ENCODE measurements at places on chromosomes 13 and 19. TPM values are rescaled to one million over a fixed set of nuclear protein-coding genes. Genes with fewer than 3 reads are reported as not detected.

The LRRC8E gene
- 1.1 TPM for total RNA-seq

The KRTDAP gene
- total RNA-seq = not detected

The NOTCH3 gene
- total RNA-seq = 0.89 TPM

The RNF225 gene
- total RNA-seq = not detected

The ZNF221 gene
- 4.4 TPM for total RNA-seq

The SIAH3 gene
- not detected for total RNA-seq

The SHISA7 gene
- total RNA-seq = not detected

The CGB8 gene
- not detected for total RNA-seq

The COMMD6 gene
- 45.7 TPM for total RNA-seq

The FFAR2 gene
- total RNA-seq = not detected

The PRSS57 gene
- total RNA-seq = not detected

The MVB12A gene
- 41.7 TPM for total RNA-seq

The ZNF616 gene
- 5.4 TPM for total RNA-seq

The C1QTNF9B gene
- total RNA-seq = not detected

The GADD45GIP1 gene
- total RNA-seq = 24.0 TPM

The VSTM1 gene
- total RNA-seq = not detected

The PCDH20 gene
- total RNA-seq = not detected

The ACTMAP gene
- 0.76 TPM for total RNA-seq

The SMIM24 gene
- total RNA-seq = not detected

The NLRP5 gene
- total RNA-seq = not detected

The TTYH1 gene
- total RNA-seq = under 0.01 TPM

The CEACAM16 gene
- not detected for total RNA-seq

The ZNF737 gene
- 7.8 TPM for total RNA-seq

The TLE6 gene
- 0.90 TPM for total RNA-seq

The FGF22 gene
- not detected for total RNA-seq

The TRPC4 gene
- not detected for total RNA-seq

The TRMT1 gene
- 20.3 TPM for total RNA-seq

The IRGC gene
- not detected for total RNA-seq

The NAA16 gene
- 4.4 TPM for total RNA-seq

The MTUS2 gene
- total RNA-seq = not detected

The MYPOP gene
- 0.64 TPM for total RNA-seq

The AMER2 gene
- total RNA-seq = not detected

The RFXAP gene
- total RNA-seq = 1.3 TPM

The IGLON5 gene
- total RNA-seq = not detected

The ZNF570 gene
- total RNA-seq = 4.6 TPM

The LRRC4B gene
- not detected for total RNA-seq

The CERS1 gene
- 5.1 TPM for total RNA-seq

The ZNF665 gene
- 1.9 TPM for total RNA-seq

The IGFL4 gene
- total RNA-seq = not detected

The TNNT1 gene
- total RNA-seq = 0.51 TPM

The USHBP1 gene
- 20.9 TPM for total RNA-seq

The N4BP2L1 gene
- total RNA-seq = 10.4 TPM

The ATP1A3 gene
- total RNA-seq = under 0.01 TPM

The MAU2 gene
- total RNA-seq = 38.2 TPM

The THSD1 gene
- 41.3 TPM for total RNA-seq

The TGFBR3L gene
- 0.26 TPM for total RNA-seq

The TEX26 gene
- total RNA-seq = not detected

The KLK4 gene
- total RNA-seq = not detected

The SIGLECL1 gene
- not detected for total RNA-seq

The CEBPA gene
- total RNA-seq = 0.13 TPM

The COL4A1 gene
- 1,098 TPM for total RNA-seq

The ONECUT3 gene
- total RNA-seq = not detected

The TYK2 gene
- total RNA-seq = 57.0 TPM

Data from dermis microvascular lymphatic vessel endothelial cell (primary cell).